ENCODE measurements at places on chromosomes 12 and 14.

GRCh38 chr14:39974036-39974435, 541.8 kb upstream of the FBXO33 start:
- DNase-seq: no peak

- no peak for DNase-seq
These were observed 45.9 kb downstream of the CDK17 start for GRCh38 chr12:96354326-96354725.

- DNase-seq: peak; percentile 9
These were observed 102.1 kb upstream of the DAAM1 start for GRCh38 chr14:59086241-59086882.

GRCh38 chr12:94500831-94501567, 41.3 kb upstream of the CEP83 start:
- DNase-seq: no peak

DNA sequence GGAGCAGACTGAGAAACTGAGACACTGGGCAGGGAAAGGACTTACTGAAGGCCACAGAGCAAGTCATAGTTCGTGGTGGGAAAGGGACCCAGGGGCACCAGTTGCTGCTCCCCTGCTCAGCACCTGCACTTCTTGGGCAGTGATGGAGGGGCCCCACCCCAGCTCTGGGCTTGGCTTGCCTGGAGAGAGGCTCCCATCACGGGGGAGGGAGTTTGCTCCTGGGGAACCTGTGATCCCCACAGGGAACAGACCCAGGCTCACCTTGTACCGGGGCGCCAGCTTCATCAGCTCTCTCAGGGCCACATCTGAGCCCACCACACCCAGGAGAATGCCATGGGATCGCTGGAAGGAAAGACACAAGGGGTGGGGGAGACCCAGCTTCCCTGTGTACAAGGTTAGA, 39.8 kb downstream of the CACNA2D4 start:
- no peak for DNase-seq

DNA sequence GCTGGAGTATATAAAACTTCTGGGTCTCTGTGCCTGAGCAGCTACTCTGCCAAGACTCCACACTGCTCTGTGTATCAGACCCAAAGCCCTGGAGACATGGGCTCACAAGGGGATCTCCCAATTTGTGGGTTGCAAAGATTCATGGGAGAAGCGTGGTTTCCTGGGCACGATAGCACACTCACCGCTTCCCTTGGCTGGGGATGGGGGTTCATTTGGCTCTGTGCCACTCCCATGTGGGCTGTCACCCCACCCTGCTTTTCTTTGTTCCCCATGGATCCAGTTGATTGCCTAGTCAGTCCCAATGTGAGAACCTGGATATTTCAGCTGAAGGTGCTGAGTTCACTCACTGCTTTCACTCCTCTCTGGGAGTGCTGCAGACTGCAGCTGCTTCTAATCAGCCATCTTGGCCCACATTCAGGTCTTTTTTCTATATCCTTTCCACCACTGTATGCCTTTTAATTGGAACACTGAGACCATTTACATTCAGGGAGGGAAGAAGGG, 40.0 kb upstream of the PCNX4 start:
- peak; percentile 20 for DNase-seq

- DNase-seq: no peak
These were observed 247.1 kb downstream of the GXYLT1 start for GRCh38 chr12:41897593-41897992.

DNA sequence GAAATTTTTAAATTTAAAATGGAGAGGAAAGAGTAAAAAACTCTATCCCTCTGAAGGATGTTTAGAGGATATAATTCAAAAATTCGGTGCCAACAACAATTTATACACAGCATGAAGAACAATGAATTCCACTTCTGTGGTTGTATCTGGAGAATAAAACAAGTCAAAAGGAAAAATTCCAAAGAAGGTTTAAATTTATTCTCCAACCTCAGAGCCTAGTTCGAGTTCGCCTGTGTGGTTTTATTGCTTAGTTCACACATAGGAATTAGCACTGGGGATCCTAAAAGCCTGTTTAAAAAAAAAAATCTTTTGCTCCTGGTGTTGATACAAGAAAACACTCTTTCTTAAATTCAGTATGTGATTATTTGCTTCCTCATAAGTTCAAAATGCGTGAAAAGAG, 79.2 kb downstream of the LLPH start:
- DNase-seq: no peak

GRCh38 chr14:71932229-71932981, at the start of gene RGS6:
RGS6 (plus strand) TSS chr14:71932429.
- DNase-seq: no peak

- DNase-seq: no peak
These were observed 104.0 kb upstream of the PLEKHA5 start for GRCh38 chr12:19025582-19025981.

Data from stromal cell of bone marrow (primary cell).